ENCODE measurements at places on chromosomes 5 and 9.

- DNase-seq = no peak
These were observed 29.9 kb downstream of the RAPGEF6 start for GRCh38 chr5:131605086-131605485.

- no peak for DNase-seq
These were observed 54.7 kb downstream of the SEMA4D start for GRCh38 chr9:89442981-89443814.

GRCh38 chr9:70753311-70753710, 338.9 kb upstream of the KLF9 start:
- no peak for DNase-seq

DNA sequence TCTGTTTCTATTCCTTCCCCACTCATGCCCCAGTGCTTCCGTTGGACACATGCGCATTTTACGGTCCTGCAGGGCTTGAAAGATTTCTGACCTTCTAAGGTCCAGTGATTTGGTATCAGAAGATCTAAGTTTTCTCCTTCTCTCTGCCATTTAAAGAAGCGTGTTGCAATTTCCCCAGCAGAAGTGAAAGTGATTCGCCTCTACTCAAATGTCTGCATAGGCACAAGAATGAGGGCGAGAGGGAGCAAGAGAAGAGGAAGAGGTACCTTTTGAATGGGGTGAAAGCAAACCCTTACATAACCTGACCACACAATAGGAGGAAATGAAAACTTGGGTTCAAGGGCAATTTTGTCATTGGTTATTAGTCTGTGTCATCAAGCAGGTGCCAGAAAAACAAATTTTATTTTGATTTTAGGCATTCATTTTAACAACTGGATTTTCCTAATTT, 31.7 kb upstream of the NR3C1 start:
- DNase-seq = no peak

GRCh38 chr9:112839331-112839730, 51.3 kb downstream of the SLC46A2 start:
- DNase-seq = no peak

- DNase-seq = no peak
These were observed 116.5 kb upstream of the PHYKPL start for GRCh38 chr5:178349075-178349511.

DNA sequence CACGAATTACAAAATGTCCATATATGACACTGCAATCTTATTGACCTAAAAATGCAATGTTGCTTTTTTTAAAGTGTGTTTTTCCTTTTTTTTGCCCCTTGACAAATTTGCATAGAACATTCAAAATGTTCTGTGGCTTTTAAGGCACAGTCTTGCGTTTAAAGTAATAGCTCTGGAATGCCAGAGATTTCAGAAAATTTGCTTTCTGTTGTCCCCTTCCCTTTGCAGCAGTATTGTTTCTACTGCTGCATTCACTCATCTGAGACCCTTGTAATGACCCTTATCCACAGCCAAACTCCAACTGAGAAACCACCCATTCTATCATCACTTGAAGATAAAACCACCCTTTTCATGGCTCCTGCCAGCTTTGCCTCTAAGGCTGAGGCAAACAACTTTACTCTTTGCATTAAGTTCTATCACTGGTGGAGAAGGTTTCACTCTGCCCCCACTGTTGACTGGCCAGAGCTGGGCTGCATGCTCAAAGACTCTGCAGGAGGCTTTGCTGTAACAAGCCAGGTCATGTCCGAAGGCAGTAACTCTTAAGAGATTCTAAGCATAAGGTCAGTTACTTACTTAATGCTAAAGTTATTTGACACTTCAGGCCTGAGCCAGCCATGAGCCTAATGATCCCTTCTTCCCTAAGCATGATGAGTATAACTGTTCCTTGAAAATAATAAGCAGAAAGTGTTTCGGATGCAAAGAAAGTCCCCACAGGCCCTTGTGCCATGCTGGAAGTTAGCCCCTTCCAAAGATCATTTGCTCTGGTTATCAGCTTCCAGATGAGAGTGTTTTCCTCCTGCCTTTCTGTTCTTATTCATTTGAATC, 101.9 kb downstream of the CD180 start:
- DNase-seq = no peak

GRCh38 chr9:21031091-21031807, at the start of gene HACD4:
Gene HACD4, minus strand, starts transcription at chr9:21031640. Its CDS starts 50 bp downstream, at chr9:21031590.
- peak; percentile 66 for DNase-seq

GRCh38 chr5:149921597-149921996, 23.0 kb downstream of the PDE6A start:
- DNase-seq = no peak

GRCh38 chr9:78994471-78994870, 577.3 kb upstream of the TLE4 start:
- DNase-seq = no peak

GRCh38 chr5:17077440-17078233, 139.8 kb upstream of the BASP1 start:
- no peak for DNase-seq

GRCh38 chr9:17588395-17588794, 9.5 kb downstream of the SH3GL2 start:
- no peak for DNase-seq

- DNase-seq = no peak
These were observed 46.8 kb upstream of the RNF130 start for GRCh38 chr5:180118391-180118791.
